ENCODE measurements at places on chromosomes 7 and 10.

DNA sequence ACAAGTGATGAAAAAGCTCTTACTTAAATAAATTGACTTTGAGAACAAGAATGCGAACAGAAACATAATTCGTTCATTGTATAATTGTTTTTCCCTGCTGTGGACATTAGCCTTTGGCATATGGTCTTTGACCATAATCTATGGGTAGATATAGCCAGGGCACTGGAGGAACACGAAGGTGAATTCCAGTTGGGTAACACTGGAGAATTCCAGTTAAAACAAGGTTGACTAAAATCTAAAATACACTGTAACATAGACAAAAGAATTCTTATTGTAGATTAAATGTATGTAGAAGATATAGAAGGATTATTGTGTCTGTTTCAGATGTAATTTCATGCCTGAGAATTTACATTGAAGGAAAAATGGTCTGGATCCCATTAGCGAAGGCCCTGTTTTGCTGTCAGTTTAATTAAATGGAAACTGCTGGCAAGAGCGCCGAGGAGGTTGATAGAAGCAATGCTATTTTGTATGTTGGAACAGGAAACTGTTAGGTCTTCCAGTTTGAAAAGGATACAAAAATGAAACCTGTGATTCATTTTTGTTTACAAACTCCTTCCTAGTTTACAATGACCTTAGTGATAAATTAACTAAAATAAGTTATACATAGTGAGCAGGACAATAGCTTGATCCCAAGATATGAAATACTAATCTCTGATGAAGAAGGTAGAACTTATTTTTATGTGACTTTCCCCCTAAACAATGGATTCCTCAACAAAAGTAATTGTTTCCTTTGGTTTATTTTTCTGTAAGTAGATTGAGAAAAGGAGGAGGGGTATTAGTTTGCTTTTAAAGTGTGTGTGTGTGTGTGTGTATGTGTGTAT is 68.9 kb downstream of the ARID5B start:
- no peak for DNase-seq

DNA sequence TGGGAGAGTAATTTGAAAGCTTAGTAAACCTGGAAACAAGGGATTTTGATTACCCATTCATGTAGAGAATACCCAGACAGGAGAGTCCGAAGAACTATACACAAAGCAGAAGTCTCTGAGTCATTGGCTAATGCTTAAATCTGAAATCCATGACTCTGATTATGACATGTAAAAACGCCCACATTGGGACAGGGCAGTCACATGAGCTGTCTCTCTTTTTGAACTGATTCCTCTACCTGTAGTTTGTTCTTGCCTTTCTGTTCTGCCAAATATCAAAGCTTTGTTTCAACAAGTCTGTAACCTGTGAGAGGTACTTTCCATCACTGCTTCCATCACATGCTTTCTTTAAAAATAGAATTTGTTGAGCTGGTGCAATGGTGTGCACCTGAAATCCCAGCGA is 4.3 kb upstream of the GPNMB start:
- no peak for DNase-seq

- peak; percentile 32 for DNase-seq
These were observed 81.9 kb downstream of the RAMP3 start for GRCh38 chr7:45239486-45239885.

DNA sequence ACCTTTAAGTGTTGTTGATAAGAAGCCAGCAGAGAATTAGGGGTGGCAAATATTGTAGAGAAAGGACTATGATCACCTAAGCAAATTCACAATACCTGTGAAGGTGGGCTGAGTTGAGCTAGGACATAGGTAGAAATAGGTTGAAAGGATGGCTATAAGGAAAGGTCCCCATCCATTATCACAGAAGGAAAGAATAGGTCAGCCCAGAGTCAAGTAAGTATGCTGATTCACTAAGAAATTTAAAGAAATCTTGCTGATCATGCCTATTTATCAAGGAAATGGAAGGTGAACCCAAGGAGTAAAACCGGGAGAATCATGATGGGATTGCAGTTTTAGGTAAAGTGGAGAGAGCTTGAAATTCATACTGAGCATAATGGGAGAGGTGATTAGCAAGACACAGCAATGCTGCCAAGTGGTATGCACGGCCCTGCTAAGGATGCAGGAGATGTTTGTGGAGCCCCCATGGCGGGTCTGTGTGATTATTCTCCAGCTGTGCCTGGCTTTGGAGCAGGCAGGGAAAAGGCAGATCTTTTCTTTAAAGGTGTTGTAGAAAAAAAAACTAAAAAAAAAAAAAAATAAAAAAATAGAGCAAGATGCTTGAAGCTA is 399.4 kb downstream of the PLXDC2 start:
- DNase-seq: no peak

GRCh38 chr10:49254150-49254549 is 44.8 kb upstream of the C10orf71 start:
- no peak for DNase-seq

- no peak for DNase-seq
These were observed 115.9 kb upstream of the EEPD1 start for GRCh38 chr7:36037121-36037662.

- no peak for DNase-seq
These were observed 28.9 kb downstream of the CPA1 start for GRCh38 chr7:130409067-130409711.

DNA sequence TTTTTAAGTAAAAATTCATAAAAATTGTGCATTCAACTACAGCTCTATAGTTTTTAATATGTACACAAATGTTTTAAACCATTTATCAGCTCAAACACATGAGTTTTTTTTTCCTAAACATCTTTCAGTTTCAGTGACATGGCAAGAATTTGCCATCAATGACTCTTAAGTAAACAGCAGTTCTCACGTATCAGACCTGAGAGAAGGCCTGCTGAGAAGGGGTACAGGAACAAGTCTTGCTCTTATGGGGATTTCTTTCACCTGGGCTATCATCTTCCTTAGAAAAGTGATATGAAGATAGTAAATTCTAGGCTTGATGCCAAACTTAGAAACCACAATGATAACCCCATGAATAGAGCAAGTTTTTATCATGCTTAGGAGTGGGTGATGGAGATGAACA is 467.8 kb downstream of the ARL4A start:
- peak; percentile 53 for DNase-seq

GRCh38 chr10:124249196-124249595 is 155.8 kb upstream of the CHST15 start:
- no peak for DNase-seq

- no peak for DNase-seq
These were observed 38.6 kb downstream of the RSBN1L start for GRCh38 chr7:77734659-77735421.

DNA sequence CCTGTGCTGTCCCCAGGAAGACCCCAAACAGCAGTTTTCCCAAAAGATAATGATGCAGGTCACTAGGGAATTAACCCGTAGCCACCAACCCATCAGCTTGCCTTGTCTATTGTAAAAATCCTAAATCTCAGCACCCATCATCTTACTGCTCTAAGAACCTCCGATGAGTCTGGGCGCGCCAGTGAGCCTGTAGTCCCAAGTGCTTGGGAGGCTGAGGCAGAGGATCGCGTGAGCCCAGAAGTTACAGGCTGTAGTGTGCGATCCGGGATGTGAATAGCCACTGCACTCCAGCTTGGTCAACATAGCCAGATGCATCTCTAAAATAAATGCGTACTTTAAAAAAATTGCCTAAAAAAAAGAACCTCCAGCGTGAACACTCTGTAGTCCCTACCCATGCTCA is 951 bp downstream of the AS3MT start:
- DNase-seq: no peak

- DNase-seq: peak; percentile 41
These were observed 36.6 kb downstream of the CACNA2D1 start for GRCh38 chr7:82406937-82407336.

DNA sequence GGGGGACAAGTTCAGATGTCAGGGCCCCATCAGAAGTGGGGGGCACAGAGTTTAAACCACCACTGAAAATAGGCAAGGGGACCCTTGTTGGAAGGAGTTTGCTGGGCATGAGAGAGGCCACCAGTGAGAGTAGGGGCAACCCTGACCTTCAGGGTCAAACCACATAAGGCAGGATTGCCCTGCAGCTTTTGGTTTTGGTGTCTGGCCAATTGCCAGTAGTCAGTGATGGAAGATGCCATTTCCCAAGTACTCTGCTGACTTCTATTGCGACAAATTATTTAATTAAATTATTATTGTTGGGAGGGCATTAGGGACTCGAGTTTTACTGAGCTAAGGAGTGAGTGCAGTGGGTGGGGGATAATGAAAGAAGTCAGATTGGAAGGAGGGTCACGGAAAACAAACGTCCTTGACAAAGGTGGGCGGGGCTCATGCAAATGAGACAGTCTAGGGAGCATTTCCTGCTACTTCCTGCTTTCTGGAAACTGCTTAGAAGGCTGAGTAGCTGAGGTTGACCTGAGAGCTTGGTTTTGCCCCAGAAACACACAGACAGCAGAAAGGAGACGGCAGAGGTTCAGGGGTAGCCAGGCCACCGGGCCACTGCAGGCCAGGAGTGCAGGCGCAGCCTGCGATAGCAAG is 74.2 kb upstream of the ANLN start:
- peak; percentile 38 for DNase-seq

GRCh38 chr7:69598487-69599285 is 411 bp downstream of the AUTS2 start:
- peak; percentile 77 for DNase-seq

DNA sequence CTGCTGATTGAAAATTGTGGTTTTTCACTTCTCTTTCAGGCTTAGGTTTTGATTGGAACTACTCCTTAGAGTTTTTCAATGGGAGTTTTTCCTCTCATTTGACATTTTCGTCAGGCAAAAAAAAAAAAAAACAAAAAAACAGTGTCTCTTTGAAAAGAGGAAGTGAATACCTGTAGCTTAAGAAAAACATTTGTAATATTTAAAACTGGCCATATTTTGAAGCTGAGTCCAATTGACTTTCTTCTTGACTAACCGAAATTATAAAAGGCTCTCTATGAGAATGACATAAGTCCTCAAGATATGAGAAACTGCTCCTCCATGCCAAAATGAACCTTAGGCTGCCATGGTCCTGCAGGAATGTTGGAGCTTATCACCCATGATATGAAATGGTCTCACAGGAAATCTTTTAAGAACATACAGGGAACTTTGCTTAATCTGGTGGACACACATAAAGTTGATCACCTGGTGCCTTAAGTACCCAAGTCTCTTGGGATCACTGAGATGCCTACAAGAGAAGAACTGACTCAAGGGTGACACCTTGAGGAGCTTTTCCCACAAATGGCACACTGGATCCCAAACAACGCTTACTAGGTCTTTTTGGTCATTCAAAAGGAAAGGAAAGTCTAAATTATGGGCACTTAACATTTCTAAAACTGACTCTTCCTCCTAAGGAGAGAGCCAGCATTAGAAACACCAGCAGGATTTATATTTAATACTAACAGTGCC is 263.4 kb downstream of the CDC14C start:
- peak; percentile 33 for DNase-seq

GRCh38 chr7:112495156-112495788 is 14.5 kb downstream of the LSMEM1 start:
- no peak for DNase-seq

GRCh38 chr7:80921130-80921529 is 2.3 kb upstream of the SEMA3C start:
- no peak for DNase-seq
